Stimulated activated naive CD8-positive, alpha-beta T cell treated with anti-CD3 and anti-CD28 coated beads, Interleukin-15, amount 100 ng/mL, for 72 hours (primary cell): ENCODE measurements at places on chromosomes 3 and 15.
A peak's percentile ranks its signal among the peaks of the same experiment; 100 is the strongest.

GRCh38 chr3:148466143-148466542 is 231.6 kb upstream of the AGTR1 start:
- no peak for DNase-seq

- DNase-seq, result peak; percentile 65
Observed at GRCh38 chr3:42906070-42906847, at the start of gene ZNF662. TSS of gene ZNF662 (plus strand) at chr3:42906142. CDS start at chr3:42908115, 1,973 bp downstream.

DNA sequence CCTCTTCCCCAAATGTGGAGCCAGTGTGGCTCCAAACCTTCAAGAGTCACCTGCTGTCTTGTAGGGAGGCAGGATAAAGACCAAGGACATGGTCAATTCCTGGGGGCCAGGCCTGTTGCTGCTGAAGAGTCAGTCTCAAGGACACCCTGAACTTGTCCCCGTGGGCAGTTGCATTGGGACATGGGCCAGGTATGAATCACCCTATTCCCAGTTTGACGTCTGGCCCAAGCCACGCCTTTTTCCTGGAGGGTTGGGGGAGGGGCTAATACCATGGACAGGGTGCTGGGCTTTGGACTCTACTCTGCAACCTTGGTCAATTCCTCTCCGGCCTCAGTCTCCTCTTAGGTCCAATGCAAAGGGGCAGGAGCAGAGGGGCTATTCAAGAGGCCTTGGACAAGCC is 10.4 kb downstream of the ATP2B2 start:
- no peak for DNase-seq

DNA sequence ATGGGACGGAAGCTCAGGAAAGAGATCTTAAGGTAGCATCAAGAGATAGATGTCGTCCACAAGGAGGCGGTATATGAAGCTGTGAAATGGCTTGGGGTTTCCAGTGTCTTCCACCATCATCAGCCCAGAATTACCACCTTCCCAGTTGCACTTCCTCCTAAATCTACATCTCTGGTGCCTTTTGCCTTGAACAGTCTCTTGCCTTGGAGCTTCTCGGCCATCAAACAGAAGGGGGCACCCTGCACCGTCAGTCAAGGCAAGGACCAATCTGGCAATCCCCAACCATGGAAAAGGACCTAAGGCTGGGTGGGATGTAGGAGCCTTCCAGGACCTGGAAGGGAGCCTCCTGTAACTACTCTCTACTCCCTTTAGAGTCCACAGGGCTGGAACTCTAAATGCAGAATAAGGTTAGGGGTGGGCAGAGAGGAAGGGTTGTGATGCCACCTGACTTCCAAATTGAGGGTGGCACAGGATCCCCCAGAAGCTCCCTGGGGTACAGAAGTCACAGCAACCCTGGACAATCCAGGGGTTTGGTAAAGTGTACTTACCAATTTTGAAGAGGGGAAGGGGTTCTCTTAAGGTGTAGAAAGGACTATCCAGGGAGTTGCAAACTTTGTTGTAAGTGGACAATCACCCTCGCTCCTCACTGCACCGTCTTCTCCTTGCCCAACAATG is 1.0 kb upstream of the RYR3 start:
- no peak for DNase-seq

- no peak for DNase-seq
Observed at GRCh38 chr3:11835028-11835639, 11.6 kb downstream of the TAMM41 start.

- no peak for DNase-seq
Observed at GRCh38 chr3:23549148-23549910, 256.4 kb upstream of the UBE2E1 start.

DNA sequence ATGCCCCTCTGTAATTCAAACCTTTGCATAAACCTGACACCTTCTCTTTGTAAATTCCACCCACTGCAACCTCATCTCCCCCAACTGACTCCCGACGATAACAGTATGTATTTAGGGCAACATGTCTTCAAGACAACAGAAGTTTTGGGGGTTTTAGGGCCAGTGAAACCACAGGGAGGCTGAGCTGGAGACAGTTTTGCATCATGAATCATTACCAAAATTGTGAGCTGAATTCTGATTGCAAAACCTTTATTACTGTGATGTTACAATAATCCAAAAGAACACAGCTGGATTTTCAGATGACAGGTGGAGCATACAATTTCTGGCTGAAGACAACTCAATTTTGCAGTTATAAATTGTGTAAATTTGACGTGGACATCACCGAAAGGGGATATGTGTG is 281.3 kb upstream of the TTC14 start:
- DNase-seq, result no peak

- no peak for DNase-seq
Observed at GRCh38 chr15:69319384-69320375, 21.0 kb downstream of the PAQR5 start.

DNA sequence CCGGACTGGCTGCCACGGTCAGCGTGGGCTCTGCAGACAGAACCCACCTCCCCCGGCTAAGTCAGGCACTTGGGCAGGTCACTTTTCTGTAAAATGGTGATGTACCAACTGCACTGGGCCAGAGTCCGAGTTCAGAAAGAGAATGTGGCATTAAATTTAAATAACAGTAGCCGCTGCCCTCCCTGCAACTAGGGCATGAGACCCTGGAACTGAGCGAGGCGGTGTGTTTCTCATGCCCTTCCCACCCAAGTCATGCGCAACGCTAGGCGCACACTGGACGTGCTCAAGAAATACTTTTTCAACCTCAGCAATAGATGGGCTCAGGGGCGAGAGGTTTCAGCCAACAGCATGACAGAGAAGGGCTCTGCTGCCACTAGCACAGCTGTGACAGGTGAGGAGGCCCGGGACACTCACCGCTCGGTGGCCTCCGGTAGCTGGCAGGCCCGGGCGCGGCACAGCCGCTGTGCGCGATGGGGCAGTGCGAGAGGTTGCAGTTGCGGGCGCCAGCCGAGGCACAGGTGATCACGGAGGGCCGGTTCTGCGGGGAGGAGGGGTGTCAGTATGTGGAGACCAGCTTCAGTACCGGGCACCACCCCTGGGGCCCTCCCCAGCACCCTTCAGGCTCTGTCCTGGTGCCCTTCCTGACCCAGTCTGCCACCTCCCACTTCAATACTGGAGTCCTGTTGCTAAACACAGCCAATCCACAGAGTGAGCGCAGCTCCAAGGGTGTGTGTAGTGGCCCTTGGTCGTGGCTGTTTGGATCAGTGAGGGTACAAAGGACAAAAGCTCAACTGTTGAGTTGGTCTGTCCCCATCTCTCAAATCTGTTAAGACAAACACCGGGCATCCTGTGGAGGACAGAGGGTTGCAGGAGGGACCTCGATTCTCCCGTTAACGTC is 84.5 kb downstream of the VGLL4 start:
- no peak for DNase-seq

DNA sequence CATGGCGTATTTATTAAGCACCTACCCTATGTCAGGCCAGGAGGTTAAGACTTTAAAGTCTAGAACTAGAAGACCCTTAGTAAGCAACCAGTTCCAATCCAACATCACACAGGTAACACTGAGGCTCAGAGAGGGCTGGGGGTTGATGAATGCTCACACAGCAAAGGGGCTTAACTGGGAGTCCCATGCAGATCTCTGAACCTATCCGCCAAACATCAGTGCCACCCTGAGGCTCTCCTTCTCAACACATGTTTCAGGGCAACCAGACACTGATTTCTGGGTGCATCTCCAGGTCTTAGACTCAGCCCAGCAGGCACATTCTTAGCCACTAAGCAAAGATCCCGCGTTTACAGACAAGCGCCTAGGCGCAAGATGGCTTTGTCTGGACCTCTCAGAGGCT is 92.0 kb upstream of the SLC6A11 start:
- no peak for DNase-seq

DNA sequence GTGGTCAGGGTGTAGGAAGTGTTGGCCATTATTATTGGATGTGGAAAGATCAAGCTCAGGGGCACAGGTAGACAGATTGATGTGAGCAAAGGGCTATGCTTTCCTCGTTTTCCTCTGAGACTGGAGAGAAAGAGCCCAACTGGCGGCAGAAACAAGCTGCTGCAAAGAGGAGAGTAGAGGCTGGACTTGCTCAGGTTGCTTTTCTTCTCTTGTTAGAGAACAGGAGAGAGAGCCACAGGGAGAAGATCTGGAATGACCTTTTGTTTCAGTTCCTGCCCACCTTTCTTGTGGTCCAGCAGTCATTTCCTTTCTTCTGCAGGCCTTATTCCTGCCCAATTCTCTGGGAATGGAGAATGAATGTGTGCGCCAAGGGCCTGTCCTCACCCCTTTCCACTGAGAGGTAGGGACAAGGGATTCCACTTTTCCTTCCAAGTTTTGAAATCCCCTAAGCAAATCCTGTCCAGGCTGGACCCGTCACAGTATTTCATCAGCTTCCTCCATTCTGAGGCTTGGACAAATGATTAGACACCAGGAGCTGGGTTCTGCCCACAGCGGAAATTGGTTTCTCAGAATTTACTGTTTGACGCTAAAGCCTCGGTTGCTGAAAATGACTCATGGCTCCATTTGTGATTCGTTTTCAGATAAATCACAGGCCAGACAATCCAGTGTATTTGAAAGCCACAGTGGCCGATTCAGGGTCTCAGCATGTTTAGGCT is 16.1 kb downstream of the ZNF80 start:
- DNase-seq, result peak; percentile 77
